GM10248 (cell line): ENCODE measurements at places on chromosomes 5 and 9.

DNA sequence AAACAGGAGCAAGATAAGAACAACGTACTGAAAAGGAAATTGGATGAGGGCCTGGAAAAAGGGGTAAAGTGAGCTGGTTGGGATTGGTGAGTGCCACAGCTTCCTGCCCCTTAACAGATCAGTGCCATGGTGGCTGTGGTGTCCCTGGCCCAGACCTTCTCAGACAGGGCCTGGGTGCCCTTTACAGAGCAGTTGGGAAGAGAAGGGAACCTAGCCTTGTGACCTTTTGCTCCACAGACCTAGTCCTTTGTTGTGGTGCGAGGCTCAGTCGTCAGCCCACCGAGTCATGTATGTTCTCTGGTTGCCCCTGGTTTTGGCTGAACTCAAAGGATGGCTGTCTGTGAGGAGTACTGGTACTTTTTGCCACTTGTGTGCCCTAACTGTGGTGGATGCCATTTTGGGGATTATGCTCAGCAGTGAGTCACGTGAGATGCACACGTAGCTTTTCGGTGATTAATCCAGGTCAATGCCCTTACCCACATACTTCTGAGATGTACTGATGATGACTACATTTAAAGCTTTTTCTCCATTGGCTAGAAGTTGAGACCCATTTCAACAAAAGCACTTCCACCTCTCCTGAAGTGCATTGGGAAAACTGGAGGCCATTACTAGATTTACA is 48.4 kb downstream of the EXOSC2 start:
- no peak for DNase-seq

- no peak for DNase-seq
These were observed 32.9 kb downstream of the SCAI start for GRCh38 chr9:125110464-125110863.

- DNase-seq: no peak
These were observed 51.3 kb upstream of the GOLPH3 start for GRCh38 chr5:32225445-32225844.

GRCh38 chr5:129960831-129961230 is 56.6 kb downstream of the CHSY3 start:
- DNase-seq: no peak

- DNase-seq: peak; percentile 29
These were observed 125.2 kb downstream of the GPBP1 start for GRCh38 chr5:57298985-57299491.

GRCh38 chr5:137453483-137454080 is 45.5 kb downstream of the SPOCK1 start:
- no peak for DNase-seq

DNA sequence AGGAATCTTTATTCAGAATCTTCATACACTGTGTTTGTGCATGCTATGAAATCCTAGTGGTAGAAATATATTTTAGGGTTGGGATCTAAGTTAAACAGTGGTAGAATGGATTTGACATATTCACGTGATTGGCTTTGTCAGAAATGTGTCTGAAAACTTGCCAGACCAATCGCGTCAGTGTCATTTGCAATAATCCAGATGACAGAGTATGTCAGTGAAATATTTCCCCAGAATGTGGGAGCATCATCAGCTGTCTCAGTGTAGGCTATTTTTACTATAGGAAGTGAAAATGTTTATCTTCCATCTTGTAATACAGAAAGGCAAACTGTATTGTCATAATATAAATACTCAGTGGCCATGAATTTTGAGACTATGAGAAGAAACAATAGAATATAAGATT is 220.6 kb upstream of the EDIL3 start:
- DNase-seq: no peak

GRCh38 chr5:172361566-172362238 is 78.1 kb upstream of the UBTD2 start:
- no peak for DNase-seq

- no peak for DNase-seq
These were observed 815 bp upstream of the URM1 start for GRCh38 chr9:128370367-128370751.

GRCh38 chr5:54610197-54610944 is 92.8 kb downstream of the SNX18 start:
- peak; percentile 34 for DNase-seq

DNA sequence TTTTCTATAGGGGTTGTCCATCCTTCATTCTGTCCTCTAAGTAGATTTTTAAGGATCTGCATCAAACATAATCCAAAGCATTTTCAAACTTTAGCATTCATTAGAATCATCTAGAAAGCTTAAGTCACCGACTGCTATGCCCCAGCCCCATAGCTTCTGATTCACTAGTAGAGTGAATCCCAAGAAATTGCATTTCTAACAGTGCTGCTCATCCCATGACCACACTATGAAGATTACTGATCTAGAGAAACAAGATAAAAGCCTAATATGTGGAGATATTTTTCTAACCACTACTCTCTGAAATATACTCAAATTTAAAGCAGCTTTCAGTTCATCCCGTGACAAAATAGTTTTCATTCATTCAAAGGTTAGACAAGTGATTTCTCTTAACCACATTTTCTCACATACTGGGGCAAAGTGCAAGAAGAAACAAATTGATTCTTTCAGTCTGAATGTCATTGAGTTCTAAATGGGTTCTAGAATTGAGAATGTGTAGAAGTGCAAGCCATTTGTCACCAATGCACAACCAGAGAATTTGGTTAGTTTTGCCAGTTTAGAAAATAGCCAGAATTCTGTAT is 286.9 kb upstream of the CD180 start:
- DNase-seq: no peak

- no peak for DNase-seq
These were observed 60.2 kb upstream of the HAPLN1 start for GRCh38 chr5:83780699-83781350.

GRCh38 chr5:135131801-135132680 is 98.0 kb upstream of the PITX1 start:
- no peak for DNase-seq

DNA sequence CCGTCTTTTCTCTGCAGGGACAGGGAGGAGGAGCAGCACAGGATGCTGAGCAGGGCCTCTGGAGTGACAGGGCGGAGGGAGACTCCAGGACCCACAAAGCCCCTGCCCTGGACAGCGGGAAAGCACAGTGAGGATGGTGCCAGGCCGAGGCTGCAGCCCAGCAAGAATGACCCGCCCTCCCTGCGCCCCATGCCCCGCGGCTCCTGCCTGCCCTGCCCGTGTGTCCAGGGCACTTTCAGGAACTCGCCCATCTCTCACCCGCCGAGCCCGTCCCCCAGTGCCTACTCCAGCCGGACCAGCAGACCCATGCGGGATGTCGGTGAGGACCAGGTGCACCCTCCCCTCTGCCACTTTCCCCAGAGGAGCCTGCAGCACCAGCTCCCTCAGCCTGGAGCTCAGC is 9.1 kb upstream of the EXOC3 start:
- DNase-seq: no peak

DNA sequence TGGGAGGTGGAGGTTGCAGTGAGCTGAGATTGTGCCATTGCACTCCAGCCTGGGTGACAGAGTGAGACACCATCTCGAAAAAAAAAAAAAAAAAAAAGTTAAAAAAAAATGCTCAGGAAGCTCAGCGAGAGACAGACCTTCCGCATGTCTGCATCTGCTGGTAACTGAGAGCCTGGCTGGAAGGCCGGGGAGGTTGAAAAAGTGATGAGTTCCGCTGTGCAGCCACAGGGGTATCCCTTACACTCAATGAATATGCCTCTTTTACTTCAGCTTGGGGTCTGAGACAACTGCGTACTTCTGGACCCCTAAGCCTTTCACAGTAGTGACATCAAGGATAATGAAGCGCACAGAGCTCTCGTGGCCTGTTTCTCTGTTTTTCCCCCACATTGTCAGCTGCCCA is 179.9 kb upstream of the KLF4 start:
- DNase-seq: no peak

DNA sequence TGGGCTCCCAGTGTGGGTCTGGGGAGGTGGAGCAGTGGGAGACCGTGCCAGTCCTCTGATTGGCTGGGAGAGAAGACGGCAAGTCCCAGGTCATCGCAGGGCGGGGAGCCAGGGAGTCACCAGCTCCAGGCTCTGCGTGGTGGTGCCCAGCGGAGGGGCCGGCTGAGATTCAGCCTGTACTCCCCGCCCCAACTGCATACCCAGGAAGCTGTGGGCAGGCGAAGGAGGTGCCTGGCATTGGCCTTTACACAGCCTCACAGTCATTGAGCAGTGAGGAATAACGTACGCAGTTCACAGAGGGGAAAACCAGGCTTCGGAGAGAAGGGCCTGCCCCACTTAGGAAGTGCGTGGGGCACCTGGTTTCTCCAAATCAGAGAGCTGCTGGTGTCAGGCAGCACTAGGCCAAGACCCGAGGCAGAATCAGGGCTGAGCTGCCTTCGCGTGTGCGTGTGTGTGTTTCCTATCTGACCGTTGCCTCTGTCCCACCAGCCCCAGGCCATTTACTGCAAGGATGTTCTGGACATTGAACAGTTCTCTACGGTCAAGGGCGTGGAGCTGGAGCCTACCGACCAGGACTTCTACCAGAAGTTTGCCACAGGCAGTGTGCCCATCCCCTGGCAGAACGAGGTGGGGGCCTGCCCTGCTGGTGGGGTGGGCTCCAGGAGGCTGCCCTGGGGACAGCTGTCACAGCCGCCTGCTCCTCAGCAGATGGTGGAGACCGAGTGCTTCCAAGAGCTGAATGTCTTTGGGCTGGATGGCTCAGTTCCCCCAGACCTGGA is 6.2 kb upstream of the PRR7 start:
- no peak for DNase-seq

DNA sequence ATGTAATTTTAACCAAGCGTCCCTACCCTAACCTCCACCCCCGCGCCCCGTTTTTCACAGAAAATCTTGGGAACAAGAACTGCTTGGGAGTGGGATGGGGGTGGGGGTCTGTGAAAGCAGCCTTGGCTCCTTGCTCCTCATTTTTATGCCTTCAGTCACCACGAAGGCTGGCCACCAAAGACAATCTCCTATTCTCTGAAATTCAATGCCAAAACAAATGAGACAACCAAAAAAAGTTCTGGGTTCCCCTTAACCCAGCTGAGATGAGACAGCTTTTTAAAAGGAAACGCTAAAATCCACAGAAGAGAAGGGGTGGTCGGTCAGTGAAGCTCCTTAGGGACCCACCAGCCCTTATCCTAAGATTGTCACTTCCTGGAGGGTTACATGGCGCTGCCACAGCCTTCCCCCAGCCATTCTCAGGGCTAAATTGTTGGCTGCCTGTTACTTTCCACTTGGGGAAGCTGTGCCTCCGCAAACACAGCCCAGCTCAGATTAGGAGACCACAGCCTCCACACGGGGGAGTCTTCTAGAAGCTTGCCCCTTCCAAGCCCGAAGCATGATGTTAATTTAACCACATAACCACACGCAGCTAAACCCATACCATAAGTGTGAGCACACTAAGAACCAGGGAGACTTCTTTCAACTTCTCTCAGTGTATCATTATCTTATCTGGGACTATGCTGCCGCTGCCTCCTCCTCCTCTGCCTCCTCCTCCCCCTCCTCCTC is 136.3 kb downstream of the FOXD1 start:
- DNase-seq: no peak

DNA sequence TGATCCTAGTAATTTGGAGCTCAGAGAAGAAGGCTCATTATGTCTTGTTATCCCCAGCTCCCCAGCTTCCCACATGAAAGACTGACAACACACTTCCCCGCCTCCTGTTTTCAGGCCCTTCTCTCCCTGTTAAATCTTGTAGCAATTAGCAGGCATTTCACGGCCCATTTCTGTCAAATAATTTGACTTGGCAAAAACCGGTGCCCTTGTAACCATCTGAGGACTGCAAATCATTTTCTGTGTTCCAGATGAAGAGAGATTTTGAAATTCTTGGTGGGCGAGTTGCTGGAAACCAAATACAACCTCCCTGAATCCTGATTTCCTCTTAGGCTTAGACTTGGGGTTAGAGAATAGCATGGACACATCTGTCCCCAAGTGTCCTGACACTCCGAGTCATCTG is 109.7 kb downstream of the MSX2 start:
- DNase-seq: no peak

- DNase-seq: no peak
These were observed 145.6 kb upstream of the TNC start for GRCh38 chr9:115263371-115264075.
